ENCODE measurements at places on chromosomes 1 and 21. TPM values are rescaled to one million over a fixed set of nuclear protein-coding genes. Genes with fewer than 3 reads are reported as not detected.
A peak's percentile ranks its signal among the peaks of the same experiment; 100 is the strongest.

The GPR3 gene
- 0.94 TPM for polyA plus RNA-seq

The CRP gene
- polyA plus RNA-seq: not detected

The HES2 gene
- polyA plus RNA-seq: 33.9 TPM

The NHLH1 gene
- 0.13 TPM for polyA plus RNA-seq

The ZBTB8A gene
- polyA plus RNA-seq: 5.3 TPM

The IGSF8 gene
- 20.6 TPM for polyA plus RNA-seq

The LCE1F gene
- not detected for polyA plus RNA-seq

The BARHL2 gene
- polyA plus RNA-seq: not detected

The GPR25 gene
- polyA plus RNA-seq: not detected

The FAM177B gene
- not detected for polyA plus RNA-seq

The ELAPOR1 gene
- 0.21 TPM for polyA plus RNA-seq

The SAMSN1 gene
- not detected for polyA plus RNA-seq

- DNase-seq: no peak
These were observed 122.2 kb upstream of the HOOK1 start for GRCh38 chr1:59692591-59692990.

DNA sequence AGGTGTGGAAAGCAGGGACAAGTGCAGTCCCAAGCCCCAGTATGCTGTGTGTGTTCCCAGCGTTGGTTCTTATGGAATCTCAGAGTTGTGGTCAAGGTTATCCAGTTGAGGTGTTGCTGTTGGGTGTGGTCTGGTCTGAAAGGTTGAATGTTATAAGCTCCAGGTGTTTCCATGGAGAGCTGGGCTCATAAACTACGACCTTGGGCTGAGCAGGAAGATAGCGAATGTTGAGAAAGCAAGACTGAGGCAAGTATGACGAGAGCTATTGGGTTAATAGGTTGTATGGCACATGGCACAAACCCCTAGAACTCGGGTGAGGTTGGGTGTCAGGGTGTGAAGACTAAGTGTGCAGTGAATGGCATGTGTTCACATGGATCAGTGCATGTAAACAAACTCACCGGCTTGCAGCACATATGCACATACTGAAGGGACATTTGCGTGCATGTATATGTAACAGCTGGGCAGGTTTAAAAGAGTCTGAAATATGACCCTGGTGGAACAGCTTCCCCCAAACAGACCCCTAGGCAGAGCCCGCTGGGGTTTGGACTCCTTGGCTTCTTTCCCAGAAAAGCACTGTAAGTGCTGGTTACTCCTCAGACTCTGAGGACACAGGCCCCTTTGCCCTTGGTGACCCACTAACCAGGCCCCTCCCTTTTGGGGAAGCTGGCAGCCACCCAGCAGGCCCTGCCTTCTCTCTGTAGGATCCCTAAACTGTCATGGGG, 117.5 kb downstream of the NAV1 start:
- no peak for DNase-seq

GRCh38 chr1:46474570-46474969, 15.1 kb upstream of the DMBX1 start:
- no peak for DNase-seq

GRCh38 chr1:27045973-27046558, 33.4 kb upstream of the TENT5B start:
- DNase-seq: peak; percentile 25

GRCh38 chr1:108046026-108046425, 81.0 kb upstream of the VAV3 start:
- DNase-seq: peak; percentile 69

- DNase-seq: no peak
These were observed 72.3 kb upstream of the POGK start for GRCh38 chr1:166766942-166767341.

GRCh38 chr1:52753169-52753568, 26.9 kb downstream of the ZYG11B start:
- no peak for DNase-seq

GRCh38 chr21:45384656-45385548, 20.1 kb upstream of the COL18A1 start:
- no peak for DNase-seq

DNA sequence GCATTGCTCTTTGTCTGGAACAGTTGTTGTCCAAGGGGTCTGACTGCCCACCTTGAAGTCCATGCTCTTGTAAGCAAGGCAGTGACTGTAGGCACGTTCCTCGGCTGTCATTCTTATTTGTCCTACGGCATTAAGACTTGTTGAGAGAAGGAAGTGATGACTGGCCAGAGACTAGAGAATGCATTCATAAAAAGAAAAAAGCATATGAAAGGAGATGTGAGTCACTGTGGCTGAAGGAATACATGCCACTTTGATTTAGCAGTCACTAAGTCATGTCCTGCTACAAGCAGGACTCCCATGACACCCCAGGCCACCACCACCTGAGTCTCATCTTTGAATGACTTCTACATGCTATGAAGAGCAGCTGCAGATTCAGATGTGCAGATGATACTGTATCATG, 50.5 kb downstream of the CNN3 start:
- no peak for DNase-seq

DNA sequence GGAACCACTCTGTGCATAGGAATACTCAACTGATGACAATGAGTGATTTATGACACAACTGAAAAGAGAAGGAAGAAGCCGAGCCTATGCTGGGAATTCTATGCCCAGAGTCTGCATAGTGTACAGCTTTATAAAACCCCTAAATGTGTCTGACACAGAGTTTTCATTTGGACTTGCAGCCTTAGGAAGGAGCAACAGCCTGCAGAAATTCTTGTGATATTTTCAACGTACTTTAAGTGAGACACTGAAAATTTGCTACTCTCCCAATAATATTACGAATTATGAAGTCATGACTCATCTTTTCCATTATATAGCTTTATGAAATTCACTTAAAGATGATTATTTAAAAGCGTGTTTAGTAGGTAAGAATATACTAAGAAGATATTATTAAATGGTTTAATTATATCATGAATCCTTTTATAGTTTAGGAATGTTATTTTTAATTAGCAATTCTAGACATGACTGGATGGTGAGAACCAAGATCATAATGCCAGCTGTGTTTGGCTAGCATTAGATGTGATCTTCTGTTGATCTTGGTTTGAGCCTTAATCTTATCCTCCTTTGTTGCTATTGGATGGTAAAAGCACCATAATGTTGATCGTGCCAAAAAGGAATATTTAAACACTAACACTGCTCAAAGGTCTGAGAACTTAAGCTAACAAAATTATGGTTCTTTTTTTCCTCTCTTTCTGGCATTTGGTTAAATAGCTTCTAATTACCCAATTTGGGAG, 785.1 kb upstream of the ADGRL4 start:
- DNase-seq: no peak

GRCh38 chr1:185152187-185152767, 4.5 kb downstream of the TRMT1L start:
- DNase-seq: no peak

DNA sequence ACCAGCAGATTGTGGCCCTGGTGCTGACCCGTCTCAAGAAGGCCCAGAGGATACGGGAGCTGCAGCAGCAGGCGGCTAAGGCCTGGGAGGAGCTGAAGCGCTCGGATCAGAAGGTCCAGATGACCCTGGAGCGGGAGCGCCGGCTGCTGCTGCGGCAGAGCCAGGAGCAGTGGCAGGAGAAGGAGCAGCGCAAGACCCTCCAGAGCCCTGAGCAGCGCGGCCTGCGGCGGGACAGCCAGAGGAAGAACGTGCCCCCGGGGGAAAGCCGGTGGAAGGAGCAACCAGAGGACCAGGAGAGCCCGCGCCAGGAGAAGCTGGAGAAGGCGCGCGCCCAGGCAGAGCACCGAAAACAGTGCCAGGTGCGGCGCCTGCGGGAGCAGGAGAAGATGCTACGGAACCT, 1.0 kb downstream of the CCDC185 start:
- no peak for DNase-seq

GRCh38 chr1:78240755-78241154, 195.0 kb downstream of the GIPC2 start:
- no peak for DNase-seq

DNA sequence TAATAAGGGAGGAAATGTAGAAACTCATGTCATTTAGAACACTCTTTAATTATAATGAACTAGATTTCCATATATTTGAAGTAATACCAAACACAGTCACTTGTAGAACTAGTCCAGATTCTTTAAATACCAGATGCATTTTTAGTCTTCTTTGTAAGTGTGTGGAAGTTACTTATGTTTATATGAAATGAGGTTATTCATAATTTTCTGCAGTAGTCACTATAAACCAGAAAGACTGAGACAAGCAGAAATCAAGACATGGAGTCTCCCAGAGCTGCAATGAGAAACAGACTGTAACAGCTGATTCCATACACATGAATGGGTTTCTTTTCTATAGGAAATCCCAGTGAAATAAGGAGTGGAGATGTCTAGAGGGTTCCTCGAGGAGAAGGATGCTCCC, 216.6 kb upstream of the ZP4 start:
- DNase-seq: no peak

DNA sequence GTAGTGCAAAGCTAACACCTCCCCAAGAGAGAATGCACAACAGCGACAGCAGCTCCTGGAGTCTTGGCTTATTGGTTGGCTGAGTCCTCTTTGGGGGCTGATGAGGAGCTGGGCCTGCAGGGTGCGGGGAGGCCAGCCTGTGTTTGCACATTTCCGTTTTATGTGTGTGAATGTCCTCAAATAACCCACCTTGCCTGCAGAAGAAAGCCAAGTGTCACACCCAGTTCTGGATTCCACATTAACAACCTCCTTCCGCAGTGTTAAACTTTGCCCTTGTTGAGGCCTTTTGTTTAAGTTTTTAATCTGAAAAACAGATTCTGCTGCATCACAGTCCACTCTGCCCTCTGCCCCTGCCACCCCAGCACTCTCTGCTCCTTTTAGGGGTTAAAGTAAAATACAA, 274.5 kb downstream of the TM2D1 start:
- no peak for DNase-seq

GRCh38 chr1:14994841-14995437, 158.6 kb upstream of the TMEM51 start:
- no peak for DNase-seq

DNA sequence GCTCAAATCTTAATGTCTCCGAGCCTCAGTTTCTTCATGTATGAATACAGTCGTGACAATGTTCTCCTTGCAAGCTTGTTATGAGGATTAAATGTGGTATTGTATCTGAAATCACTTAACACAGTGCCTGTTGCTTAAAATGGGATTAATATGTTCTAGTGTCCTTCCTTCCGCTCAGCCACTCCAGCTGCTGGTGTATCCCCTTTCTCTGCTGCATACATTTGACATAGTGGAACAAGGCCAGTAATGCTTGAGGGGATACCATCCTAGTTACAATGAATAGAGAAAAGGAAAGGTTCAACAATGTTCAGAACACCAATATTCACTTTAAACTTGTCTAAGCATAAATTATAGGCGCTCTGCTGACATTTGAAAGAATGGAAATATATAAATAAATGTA, 64.0 kb downstream of the PROX1 start:
- no peak for DNase-seq

DNA sequence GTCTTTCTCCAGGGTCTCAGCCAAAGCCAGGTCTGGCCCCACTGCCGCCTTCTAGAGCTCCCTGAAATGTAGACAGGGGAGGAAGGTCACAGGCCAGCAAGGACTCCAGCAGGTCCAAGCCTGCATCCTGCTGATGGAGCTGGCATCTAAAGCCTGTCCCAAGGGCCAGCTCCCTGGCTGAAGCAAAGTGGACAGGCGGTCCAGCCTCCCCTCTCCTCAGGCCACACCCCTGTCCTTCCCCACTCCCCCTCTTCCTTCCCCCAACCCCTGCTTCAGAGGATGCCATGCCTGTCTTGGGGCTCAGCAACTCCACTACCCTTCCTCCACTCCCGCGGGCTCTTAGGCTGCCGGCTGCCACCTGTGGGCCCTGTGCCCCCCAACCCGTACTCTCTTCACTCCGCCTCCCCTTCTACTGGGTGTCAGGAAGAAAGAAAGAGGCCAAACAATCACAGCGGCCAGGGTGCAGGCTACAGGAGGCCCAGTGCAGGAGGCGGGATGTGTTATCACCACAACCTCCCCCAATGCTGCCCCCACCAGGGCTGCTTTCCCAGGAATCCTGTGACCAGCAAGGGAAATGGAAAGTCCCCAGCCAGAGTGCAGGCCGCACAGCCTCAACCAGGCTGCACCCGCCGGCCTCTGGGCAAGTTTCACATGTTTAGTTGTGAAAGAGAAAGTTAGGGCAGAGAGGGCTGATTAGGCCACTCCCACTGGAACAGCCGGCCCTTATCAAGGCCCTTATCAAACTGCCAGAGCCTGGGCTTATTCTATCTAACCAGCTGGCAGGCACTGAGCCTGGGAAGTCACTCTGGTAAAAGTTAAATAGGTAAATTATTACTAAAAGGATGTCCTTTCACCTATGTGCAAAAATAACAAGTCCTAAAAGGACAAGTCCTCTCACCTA, 34.1 kb downstream of the ACOT7 start:
- DNase-seq: no peak

DNA sequence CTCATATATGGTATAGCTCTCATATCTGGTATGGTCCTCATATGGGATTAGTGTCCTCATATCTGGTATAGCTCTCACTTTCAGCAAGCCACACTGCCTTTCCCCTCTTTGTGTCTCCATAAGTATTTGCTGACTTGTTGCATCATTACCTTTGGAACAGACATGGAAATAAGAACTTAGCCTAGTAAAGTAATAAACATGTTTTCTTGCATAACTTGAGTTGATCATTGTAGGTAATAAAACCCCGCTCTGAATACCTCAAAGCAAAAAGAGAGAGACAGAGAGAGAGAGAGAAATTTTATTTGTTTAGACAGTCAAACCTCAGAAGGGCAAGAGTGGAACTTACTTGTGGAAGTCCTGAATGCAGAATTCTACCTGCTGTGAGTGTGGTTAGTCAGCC, 170.3 kb downstream of the GREM2 start:
- no peak for DNase-seq

DNA sequence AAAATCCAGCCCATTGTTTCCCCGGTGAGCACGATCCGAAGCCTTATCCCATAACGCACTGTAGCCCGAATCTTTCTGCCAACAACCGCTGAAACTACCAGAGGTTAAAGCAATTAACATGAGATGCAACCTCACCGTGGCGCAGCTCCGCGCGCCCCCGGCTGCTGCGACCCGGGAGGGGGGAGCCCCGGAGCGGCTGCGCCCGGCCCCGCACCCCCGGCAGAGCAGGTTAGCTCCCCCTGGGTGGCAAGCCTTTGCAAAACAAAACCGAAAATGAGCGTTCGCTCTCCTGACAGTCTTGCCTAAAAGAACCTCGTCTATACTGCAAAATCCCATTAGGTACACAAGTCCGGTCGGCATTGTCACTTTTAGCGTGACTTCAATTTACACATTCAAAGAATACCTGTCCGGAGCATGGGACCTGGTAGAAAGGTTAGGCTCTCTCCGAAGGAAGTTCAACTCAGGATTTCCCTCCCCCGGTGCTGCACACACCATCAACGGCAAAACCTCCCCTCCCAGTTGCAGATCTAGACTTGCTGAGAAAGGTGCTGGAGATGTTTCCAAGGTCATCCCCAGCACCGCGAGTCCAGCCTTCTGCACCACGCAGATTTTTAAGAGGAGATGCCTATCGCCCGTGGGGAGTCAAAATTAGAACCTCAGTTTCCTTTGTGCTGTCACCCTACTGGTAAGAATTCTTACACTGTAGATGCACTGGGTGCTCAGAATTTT, 107.5 kb downstream of the ZNF281 start:
- DNase-seq: no peak

DNA sequence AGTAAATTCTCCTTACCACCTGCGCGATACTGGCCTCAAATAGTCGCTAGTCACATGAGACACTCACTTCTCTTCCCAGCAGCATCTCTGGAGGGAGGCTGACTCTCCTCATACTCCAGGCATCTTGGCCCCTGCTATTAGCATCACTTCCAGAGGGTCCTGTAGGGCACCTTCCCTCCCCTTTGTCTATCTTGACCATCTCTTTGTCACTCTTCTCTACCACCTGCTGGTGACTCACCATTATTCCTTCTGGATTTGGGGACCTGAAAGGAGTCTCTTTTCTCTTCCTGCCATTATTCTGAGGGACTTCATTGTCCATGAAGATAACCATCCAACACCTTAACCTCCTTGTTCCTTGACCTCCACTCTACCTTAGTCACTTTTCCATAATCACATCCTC, 31.7 kb upstream of the GPR37L1 start:
- DNase-seq: no peak
